ENCODE measurements at places on chromosomes 5 and 9. TPM values are rescaled to one million over a fixed set of nuclear protein-coding genes. Genes with fewer than 3 reads are reported as not detected.

Gene ANGPTL2
- not detected for total RNA-seq

Gene ZBTB43
- 5.5 TPM for total RNA-seq

Gene SLC45A2
- total RNA-seq = not detected

Gene HAPLN1
- not detected for total RNA-seq

Gene SHB
- total RNA-seq = 47.3 TPM

Gene ADAMTS16
- total RNA-seq = 1.4 TPM

Gene RASEF
- 5.6 TPM for total RNA-seq

Gene AQP3
- 21.4 TPM for total RNA-seq

Gene PDCD1LG2
- total RNA-seq = 0.19 TPM

Gene ANKRD33B
- 12.8 TPM for total RNA-seq

Gene AK8
- total RNA-seq = 1.4 TPM

Gene FER
- total RNA-seq = 6.2 TPM

Gene AJM1
- total RNA-seq = 2.1 TPM

Gene PCDHB8
- 0.39 TPM for total RNA-seq

Gene GRM6
- total RNA-seq = not detected

Gene LCN9
- total RNA-seq = not detected

Gene EPB41L4A
- 1.7 TPM for total RNA-seq

Gene PCDHGC5
- not detected for total RNA-seq

Gene LCN12
- total RNA-seq = 1.8 TPM
